Skin of body (tissue), 3 donors: ENCODE measurements at places on chromosomes 6 and 20. TPM values are rescaled to one million over a fixed set of nuclear protein-coding genes. Genes with fewer than 3 reads are reported as not detected.

DNA sequence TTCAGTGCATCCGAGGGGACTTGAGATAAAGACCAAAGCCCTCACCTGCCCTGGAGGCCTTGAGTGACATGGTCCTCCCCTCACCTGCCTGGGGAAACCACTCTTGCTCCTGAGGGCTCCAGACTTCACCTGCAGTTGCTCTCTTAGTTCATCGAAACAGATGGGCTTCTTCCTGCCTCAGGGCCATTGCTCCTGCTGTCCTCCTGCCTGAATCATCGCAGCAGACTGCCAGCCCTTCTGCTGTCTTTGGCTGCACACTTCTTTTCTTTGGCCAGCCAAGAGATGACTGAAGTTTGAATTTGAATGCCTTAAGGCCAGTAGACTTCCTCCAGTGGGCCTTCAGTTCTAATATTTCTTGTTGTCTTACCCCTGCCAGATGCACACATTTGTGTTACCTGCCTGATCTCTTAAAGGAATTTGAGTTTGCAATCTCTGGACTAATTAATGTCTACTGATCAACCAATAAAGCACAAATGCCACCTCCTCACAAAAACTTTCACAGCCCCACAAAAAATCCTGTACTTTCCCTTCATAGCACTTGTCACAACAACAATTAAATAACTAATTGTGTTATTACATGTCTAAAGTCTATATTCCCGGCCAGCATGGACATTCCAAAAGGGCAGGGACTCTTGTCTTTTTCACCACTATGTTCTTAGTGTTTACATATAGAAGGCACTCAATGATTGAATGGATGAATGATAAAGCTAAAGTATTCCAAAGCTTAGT is 56.7 kb upstream of the SGK1 start:
- no peak for DNase-seq

ZBTB22 gene
- total RNA-seq, result 10.9 TPM

- no peak for DNase-seq
Observed at GRCh38 chr6:90406957-90407356, 110.3 kb upstream of the BACH2 start.

GRCh38 chr20:63822276-63822696 is 8.8 kb downstream of the ZBTB46 start:
- no peak for DNase-seq

- no peak for DNase-seq
Observed at GRCh38 chr6:29236060-29236459, 65.4 kb downstream of the OR2J2 start.

GRCh38 chr20:10332656-10333415 is 101.2 kb downstream of the MKKS start:
- DNase-seq, result peak; percentile 29

GRCh38 chr20:59996108-59996507 is 37.9 kb downstream of the CDH26 start:
- no peak for DNase-seq

DNA sequence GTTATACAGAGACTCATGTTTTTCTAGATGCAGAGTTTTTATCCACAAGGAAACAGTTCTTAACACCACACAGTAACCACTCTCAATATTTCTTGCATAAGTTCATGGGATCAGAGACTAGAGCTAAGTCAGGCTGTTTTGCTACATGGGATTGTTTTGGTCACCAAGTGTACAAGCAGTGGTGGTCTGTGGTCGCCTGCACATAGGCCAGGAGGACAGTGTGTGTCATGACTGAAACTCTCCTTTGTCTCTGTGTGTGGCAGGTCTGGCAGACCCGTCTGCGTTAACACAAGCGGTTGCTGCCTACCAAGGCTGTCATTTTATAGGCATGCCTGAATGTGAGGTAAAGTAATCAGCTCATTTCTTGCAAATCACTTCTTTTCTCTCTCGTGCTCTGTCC is 18.9 kb downstream of the WRNIP1 start:
- DNase-seq, result no peak

DNA sequence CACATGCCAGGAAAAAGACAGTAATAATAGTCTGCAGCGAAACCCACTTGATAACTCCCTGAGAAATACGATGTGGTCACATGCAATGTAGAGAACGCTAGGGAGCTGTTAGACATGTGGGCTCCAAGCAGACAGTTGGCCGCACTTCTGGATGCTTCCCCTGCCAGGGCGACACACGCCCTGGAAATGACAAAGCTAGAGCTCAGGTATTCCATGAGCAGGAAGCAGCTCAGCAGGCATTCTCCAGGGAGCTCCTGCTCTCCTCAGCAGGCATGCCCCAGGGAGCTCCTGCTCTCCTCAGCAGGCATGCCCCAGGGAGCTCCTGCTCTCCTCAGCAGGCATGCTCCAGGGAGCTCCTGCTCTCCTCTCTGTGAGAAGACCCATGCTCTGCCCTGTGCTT is 52.4 kb upstream of the NXT1 start:
- no peak for DNase-seq

POLH gene
- 9.8 TPM for total RNA-seq

- DNase-seq, result peak; percentile 85
Observed at GRCh38 chr6:22067122-22067521, 229.7 kb downstream of the PRL start.

- DNase-seq, result no peak
Observed at GRCh38 chr6:148109732-148110131, 232.9 kb upstream of the SASH1 start.

EIF6 gene
- total RNA-seq, result 69.6 TPM

PRDM1 gene
- 15.1 TPM for total RNA-seq

NKX2-4 gene
- not detected for total RNA-seq

LRRC1 gene
- total RNA-seq, result 18.4 TPM

VNN1 gene
- 0.89 TPM for total RNA-seq

COL19A1 gene
- 2.3 TPM for total RNA-seq

PCK1 gene
- total RNA-seq, result 51.4 TPM

- DNase-seq, result peak; percentile 35
Observed at GRCh38 chr6:131688286-131688685, 12.9 kb downstream of the OR2A4 start.

GRCh38 chr20:47181056-47181862 is 175.2 kb downstream of the ZMYND8 start:
- DNase-seq, result no peak

DNA sequence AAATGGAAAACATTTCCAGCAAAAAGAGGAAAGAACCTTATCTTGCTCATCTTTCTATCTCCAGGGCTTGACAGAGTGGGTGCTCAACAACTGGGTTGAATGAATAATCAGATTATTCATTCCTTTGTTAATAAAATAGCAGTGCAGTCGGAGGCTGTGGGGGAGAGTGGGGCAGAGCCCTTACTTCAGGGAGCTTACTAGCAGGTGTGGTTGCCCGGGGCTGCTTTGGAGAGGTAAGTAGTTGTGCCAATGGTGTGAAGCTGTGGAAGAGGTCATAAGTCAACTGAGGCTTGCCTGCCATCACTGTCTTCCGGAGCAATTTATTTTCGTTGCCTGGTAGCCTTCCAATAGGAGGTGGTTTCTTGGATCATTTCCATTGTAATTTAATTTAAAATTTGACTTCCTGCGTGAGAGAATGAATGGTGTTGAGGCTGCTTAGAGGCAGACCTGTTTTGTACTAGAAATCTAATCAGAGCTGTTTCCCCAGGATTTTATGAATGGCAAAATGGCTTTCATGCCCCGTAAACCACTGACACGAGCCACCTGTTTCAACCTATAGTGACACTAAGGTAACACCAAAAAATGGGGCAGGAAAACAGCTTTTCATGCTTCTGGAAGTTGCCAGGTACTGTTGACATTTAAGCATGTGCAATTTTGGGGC is 51.4 kb downstream of the ZDHHC14 start:
- no peak for DNase-seq

GRCh38 chr6:12113190-12113577 is 101.1 kb downstream of the HIVEP1 start:
- no peak for DNase-seq

DNA sequence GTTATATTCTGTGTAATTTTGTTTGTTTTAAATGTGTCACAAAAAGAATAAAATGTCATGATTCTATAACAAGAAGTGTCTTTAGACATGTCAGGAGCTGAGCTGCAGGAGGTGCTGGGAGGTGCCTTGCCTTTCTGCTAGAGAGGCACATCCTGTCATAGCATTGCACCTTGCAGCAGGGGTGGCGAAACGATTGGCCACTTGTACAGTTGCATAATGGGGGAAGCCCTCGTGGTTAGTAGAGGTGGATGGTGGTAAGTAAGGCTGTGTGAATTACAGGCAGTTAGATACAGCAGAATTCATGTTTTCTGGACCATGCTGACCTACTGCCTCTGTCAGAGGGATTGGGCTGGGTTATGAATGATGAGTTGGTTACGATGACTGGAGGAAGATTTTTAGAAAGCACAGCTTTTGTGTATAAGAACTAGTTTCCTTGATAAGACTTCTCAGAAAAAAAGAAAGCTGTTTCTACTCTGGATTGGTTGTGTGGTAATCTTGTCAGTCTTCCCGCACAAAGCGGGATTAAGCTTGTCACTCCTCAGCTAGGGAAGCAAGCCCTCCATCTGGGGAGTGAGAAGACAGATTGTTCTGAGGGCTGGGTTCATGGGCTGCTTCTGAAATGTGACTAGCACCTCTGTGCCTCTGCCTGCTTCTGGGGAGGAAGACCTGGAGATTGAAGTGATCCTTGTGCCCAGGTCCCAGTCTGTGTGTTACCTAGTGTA is 74.9 kb downstream of the FOXO3 start:
- no peak for DNase-seq

PSORS1C2 gene
- total RNA-seq, result 2.9 TPM

DNA sequence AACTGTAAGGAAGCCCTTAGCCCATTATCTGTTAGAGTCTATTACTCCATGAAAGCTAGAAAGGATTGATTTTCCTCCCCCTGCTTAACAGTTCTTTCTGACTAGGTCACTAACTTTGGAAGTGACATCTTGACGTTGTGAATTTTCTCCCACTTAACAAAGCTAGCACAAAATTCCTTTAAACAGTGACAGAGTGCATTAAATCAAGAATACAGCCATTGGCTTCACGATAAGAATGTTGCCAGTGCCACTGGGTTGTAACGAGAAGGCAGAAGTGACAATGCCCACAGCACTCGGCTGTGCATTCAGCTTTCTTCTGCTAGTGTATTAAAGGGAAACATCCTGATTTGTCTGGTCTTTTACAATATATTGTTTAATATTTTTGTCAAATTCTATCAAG is 182.7 kb upstream of the DTNBP1 start:
- DNase-seq, result no peak

DNA sequence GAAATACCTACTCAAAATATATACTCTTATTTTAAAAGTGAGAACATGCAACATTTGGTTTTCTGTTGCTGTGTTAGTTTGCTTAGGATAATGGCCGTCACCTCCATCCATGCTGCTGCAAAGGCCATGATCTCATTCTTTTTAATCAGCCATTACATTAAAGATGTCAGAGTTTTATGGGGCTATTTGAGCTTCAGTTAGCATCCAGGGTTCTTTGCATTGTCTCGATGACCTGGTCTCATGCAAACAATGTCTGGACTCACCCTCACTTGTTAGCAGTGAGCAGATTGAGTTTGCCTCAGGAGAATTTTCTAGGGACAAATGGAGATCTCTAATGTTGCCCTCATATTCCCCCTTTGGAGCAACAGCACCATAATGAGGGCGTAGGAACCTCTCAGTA is 458.7 kb upstream of the AGPAT4 start:
- no peak for DNase-seq

IP6K3 gene
- 3.8 TPM for total RNA-seq

DNA sequence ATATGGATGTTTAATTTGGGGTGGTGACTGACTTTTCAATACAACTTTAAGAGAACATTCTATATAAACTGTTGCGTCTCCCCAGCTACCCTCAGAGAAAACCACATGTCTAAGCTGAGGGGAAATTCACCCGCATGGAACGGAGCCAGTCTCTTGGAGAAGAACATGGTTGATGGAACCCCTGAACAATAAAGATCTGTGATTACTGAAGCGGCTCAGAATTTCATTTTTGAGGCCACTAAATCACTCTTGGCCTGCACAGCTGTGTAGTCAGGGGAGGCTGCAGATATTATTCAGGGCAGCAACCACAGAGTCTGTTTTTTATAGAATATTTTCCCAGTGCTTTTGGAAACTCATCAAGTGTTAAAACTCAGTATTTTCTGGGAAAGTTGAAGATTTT is 73.8 kb downstream of the EYA4 start:
- DNase-seq, result no peak

- no peak for DNase-seq
Observed at GRCh38 chr6:53925891-53926290, 131.1 kb downstream of the LRRC1 start.

- DNase-seq, result no peak
Observed at GRCh38 chr6:31083742-31084354, 28.5 kb downstream of the C6orf15 start.

DNA sequence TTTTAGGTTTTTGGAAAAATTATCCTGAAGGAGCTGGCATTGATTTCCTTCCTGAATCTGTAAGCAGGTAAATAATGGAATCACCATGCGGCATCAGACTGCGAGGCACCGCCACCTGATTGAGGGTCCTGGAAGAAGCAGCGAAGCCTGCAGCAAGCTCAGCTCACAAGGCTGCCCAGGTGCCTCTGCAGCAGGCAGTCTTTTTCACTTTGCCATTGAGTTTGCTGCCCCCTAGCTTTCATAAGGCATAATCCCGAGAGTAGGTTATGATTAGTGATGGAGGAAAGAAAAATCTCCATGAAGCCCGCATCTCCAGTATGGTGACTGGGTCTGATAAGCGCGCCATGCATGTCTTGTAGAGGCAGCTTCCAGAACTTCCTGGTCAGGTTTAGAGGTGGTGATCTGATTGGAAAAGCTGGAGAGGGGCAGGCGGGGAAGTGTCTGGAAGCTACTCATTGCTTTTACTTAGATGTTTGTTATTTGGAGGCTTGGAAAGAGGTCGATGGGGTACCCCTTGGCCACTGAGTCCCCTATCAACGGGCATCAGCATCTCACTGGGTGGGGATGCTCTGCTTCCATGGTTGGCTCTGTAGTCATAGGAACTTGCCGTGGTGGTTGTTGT is 26.7 kb downstream of the IYD start:
- peak; percentile 24 for DNase-seq

DNA sequence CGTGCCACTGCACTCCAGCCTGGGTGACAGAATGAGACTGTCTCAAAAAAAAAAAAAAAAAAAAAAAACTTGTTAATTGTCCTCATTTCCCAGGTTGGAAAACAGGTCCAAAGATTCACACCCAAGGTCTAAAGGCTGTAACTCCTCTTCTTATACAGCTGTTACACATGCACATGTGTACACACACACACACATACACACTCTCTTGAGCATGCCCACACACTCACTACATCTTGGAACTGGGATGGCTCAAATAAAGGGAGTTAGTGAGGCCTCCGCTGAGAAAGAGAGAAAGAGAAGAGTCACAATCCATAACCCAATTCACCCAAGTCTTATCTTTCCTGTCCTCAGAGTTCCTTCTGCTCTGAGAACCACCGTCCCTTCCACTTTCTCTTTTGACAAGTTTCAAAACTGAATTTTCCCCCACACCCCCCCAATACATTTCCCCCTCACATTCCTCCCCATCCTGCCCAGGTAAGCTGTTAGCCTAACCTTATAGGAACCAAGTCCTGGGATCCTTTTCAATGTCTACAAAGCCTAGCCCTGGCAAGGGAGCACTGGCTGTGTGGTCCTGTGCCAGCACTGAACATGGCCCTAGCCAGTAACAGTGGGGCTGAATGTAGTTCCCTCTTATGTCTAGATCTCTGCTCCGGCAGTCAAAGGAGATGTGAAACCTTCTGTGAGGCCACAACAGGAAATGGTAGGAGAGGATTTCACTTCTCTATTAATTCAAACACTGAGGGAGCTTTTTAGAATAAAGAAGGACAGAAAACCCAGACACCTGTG is 3.2 kb upstream of the HLA-DMB start:
- peak; percentile 10 for DNase-seq

GRCh38 chr6:38625217-38625616 is 14.5 kb downstream of the BTBD9 start:
- DNase-seq, result no peak

ZSCAN23 gene
- total RNA-seq, result 5.1 TPM

GRCh38 chr6:143040018-143040417 is 20.7 kb upstream of the AIG1 start:
- no peak for DNase-seq
